ENCODE measurements at places on chromosomes 13 and 19.

DNA sequence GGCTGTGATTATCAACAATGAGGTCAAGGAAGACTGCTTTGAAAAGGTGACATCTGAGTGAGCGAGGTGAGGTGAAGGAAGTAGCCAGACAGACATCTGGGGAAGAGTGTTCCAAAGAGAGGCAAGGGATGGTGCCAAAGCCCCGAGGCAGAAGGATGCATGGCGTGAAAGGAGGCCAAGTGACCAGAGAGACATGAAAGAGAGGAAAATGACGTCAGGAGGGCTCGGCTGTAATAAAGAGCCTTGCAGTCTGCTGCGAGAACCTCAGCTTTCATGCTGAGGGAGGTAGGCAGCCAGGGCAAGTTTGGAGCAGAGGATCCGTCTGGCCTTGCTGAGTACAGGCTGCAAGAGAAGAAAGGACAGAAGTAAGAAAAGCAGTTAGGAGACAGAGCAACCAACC lies 50.8 kb downstream of the FOXO1 start:
- DNase-seq: no peak

GRCh38 chr13:46629811-46630413 lies 76.9 kb downstream of the LRCH1 start:
- DNase-seq: no peak

GRCh38 chr13:45122941-45123340 lies 2.6 kb downstream of the GTF2F2 start:
- no peak for DNase-seq

DNA sequence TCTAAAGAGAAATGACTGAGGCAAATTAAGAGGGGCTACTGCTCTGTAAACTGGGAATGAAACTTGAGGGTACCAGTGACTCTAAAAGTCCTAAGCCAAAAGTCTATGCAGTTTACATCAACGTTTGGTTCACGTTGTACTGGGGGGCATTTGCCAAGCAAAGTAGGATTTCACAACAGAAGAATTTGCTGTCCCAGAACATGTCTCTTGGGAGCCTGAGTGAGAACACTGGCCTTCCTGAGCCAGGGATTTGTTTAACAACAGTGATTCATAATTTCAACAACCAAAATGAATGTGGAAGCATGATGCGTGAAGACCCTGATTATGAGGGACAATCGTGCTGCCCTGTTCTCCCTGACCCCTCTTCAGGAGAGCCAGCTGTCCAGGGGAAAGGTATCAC lies 178.0 kb downstream of the OXGR1 start:
- DNase-seq: no peak

- DNase-seq: no peak
Measured at GRCh38 chr19:32203161-32203560, 142.2 kb upstream of the ZNF507 start.

GRCh38 chr13:98519976-98520375 lies 56.9 kb downstream of the STK24 start:
- no peak for DNase-seq

GRCh38 chr19:47331931-47332547 lies at the start of gene C5AR2:
TSS of gene C5AR2 (plus strand) at chr19:47332175. CDS start at chr19:47340800, 8,625 bp downstream.
- DNase-seq: no peak

- no peak for DNase-seq
Measured at GRCh38 chr13:92984151-92984550, 242.5 kb upstream of the GPC6 start.

- DNase-seq: no peak
Measured at GRCh38 chr13:110636701-110637201, 21.4 kb downstream of the NAXD start.

- DNase-seq: no peak
Measured at GRCh38 chr13:49802426-49802825, 9.9 kb upstream of the KPNA3 start.
